ENCODE measurements at places on chromosomes 16 and 17.
A peak's percentile ranks its signal among the peaks of the same experiment; 100 is the strongest.

DNA sequence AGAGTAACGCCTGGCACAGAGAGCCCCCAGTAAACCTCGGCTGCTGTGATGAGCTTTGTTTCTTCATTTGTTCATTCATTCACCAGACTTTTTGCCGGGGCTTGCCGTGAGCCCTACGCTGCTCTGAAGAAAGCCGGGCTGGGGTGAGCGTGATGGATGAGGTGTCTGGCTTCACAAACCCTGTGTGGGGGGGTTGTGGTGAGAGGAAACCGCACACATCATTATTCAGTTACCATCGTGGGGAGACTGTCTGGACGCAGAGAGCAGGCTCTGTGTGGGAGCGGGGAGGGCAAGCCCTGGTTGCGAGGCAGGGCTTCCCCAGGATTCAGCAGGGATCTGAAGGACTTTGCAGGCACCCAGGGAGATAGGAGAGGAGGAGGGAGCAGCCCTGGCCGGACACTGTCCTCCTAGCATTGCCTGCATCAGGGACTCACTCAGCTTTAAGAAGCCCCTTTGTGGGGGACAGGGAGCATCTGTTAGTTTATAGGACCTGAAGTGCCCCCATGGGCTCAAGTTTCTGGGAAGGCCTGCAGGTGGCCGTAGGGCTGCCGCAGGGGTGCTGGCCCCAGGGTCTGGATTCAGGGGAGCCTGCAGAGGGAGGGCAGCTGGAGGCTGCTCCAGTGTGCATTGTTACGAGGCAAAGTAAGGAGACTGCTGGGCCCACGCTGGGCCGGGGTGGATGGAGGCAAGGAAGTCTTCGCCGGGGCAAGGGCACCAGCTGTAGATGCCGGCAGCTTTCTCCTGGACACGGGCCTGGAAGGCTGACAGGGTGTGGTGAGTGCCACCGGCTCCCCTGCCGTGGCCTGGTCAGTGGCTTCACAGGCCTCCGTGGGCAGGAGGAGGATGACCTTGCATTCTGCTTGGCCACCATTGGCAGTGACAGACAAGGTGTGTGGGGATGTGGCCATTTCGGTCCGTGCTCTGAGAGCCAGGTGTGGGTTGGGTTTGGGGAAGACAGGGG is 334.5 kb downstream of the SEC14L1 start:
- no peak for DNase-seq

DNA sequence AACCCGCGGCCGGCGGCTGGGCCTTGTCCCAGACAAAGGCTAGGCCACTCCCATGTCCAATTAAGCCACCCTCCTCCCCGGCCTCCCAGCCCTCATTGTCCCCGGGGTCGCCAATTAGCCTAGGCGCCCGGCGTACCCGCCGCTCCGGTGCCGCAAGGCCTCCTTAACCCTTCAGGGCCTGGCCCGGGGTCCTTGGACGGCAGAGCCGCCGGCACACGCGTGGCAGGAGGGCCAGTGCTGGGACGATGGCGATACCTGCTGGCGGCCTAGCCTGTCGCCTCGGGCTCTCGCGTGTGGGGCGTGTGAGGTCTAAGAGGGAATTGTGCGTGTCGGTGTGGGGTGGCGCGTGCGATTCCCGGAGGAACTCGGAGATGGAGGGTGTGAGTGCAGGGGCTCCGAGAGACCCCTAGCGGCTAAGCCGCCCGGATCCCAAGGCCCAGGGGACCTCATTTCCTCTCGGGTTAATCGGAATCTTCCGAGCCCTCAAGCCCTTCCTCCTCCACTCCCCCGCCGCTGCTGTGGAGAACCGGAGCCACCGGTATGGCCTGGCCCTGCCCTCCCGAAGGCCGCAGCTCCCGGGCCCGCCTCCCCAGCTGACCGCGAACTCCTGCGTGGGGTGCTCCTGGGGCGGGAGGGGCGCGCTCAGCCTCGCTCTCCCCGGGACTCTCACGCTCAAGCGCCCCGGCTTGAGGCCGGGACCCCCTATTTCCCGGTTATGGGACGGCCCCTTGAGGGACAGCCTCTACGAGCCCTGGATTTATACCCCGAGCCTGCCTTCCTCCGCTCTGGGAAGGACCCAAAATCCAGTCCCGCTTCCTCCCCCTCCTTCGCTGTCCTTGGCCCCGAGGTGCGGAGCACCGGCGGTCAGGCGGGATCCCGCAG is 11.9 kb downstream of the TBX2 start:
- DNase-seq = peak; percentile 60

GRCh38 chr16:78353640-78354275 is 254.3 kb downstream of the WWOX start:
- no peak for DNase-seq

GRCh38 chr17:41520821-41521521 is 2.3 kb upstream of the KRT15 start:
- DNase-seq = no peak

Measured in GM06990 (cell line).